Left colon (tissue), 2 donors: ENCODE measurements at places on chromosomes 4 and X. TPM values are rescaled to one million over a fixed set of nuclear protein-coding genes. Genes with fewer than 3 reads are reported as not detected.

DNA sequence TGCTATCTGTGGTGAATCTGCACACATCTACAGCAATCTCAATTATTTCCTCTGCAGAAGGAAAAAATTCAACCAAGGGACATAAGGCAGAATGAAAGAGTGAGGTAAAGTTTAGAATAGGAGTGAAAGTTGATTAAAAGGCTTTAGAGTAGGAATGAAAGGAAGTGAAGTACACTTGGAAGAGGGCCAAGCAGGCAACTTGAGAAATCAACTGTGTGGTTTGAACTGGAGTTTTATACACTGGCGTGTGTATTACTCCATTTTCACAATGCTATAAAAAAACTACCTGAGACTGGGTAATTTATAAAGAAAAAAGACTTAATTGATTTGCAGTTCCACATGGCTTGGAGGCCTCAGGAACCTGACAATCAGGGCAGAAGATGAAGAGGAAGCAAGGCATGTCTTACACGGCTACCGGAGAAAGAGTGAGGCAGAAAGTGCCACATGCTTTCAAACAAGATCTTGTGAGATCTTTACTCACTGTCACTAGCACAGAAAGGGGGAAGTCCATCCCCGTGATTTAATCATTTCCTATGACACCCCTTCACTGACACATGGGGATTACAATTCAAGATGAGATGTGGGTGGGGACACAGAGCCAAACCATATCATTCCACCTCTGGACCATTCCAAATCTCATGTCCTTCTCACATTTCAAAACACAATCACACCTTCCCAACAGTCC is 234.8 kb downstream of the IL15 start:
- no peak for DNase-seq

The HSD17B13 gene
- 1.1 TPM for total RNA-seq

DNA sequence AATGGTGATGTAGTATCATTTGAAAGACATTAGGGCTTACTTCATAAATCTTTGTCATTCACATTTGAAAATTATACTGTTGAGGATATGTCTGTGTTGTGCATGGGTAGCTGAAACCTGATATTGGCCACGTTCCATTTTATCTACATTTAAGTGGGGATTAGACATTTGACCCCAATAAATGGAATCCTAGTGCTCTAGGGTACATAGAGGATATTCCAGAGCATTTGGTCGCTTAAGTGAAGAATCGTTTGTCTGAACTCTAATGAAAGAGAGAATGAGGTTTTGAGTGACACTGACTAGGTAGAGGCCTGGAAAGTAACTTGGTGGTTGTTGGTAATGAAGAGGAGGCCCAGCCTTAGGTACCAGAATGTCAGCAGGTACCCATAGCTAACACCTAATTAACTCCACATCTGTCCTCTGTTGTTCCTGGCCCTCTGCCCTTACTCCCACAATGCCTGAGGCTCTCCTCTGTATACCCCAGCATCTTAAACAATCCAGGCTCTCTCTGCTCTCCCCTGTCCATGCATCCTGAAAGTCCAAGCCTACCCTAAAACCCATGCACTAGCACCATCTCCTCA is 299.5 kb upstream of the KLF3 start:
- DNase-seq, result no peak

- no peak for DNase-seq
These were observed 120.6 kb downstream of the ZNF827 start for GRCh38 chr4:145818011-145818410.
